Right lobe of liver (tissue), 6 donors: ENCODE measurements at places on chromosomes 7 and 10. TPM values are rescaled to one million over a fixed set of nuclear protein-coding genes. Genes with fewer than 3 reads are reported as not detected.

Gene PLPP4
- total RNA-seq = 0.35 TPM

Gene RNF32
- total RNA-seq = 0.75 TPM

Gene TMEM213
- not detected for total RNA-seq

Gene SYNPO2L
- total RNA-seq = 0.06 TPM

- no peak for DNase-seq
Observed at GRCh38 chr10:94351089-94351488, 11.7 kb downstream of the NOC3L start.

- DNase-seq = no peak
Observed at GRCh38 chr10:6678956-6679355, 98.9 kb upstream of the PRKCQ start.

DNA sequence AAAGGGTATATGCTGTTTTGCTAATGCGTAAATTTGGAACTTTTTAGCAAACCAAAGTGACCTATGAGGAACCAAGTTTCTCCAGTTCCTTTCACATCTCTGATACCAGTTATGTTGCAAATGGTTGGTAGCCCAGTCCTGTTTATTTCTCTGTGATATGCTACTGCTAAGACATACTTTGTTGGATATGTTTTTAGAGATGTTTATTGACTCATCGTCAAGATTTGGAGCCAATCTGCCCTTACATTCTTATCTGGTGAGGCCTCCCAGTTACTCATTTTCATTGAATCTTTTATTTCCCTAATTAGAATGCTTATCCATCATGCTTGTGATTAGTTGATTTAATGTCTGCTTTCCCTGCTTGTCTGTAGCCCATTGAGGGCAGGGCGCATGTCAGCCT, 58.9 kb downstream of the LRGUK start:
- no peak for DNase-seq

Gene PLXNA4
- total RNA-seq = 0.17 TPM

DNA sequence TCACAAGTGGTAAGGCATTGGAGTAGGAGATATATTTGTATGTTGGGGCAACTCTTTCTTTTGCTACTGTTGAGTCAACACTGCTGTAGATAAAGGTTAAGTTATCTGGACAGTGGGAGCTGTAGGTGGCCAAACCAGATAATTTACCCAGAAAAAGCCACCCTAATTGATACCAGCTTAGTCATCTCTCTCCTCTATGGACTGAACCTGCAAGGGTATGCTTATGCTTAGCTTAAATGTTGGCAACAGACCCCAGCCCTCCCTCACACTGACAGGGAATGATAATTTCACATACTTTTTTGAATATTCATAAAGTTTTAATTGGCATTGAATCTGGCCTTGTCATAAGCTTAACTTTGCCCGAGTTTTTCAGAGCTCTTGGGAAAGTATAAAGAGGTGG, 66.3 kb downstream of the CREB5 start:
- no peak for DNase-seq

DNA sequence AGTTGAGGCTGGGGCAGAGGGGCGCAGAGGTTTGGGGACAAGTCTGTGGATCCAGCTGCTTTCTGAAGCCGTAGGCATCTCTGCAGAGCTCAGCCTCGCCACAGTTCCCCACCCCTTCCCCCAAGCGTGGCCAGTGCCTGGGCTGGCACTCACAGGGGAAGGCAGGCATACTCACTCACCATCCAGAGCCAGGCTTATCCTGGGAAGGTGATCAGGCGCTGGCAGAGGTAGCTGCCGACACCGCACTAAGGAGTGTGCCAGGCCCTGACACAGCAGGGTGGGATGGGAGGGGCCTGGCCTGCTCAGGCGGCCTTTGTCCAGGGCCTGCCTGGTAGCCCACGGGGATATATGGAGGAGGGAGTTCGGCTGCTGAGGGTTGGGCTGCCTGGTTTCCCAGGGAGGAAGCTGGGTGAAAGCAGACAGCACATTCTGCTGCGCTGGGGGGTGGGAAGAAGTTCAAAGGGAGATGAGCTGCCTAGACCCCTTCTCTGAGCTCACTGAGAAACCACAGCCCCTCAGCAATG, 15.9 kb downstream of the VSIR start:
- no peak for DNase-seq

Gene ADARB2
- 0.31 TPM for total RNA-seq

DNA sequence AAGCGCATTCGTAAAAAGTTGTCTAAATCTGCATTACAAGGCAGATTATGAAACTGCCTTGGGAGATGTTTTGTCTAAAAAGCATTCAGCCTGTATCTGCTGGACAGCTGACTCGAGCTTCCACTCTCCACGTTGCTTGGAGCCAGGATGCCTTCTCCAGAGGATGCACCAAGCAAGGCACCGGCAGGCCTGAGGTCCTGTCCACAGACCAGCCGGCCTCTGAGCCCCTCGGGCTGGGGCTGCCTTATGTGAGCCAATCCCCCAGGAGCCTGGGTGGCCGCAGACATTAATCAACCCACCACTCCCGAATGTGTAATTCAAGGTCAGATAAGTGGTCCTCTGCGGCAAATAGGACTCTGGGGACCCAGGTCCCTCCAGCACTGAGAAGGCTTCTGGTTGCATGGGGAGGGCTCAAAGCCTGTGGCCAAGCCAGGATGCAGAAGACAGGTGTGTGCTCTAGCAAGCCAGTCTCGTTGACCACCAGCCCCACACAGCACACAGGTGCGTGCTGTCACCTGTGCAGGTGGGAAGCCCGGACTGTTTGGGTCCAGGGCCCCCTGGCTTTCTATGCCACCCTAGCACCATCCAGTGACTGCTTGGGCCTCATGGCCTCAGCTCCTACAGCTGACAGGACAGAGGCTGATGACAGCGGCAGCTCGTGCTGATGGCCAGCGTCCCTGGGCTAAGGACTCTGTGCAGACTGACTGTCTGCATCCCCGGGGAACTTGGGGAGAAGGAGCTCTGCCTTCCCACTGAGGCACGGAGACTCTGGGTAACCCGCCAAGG, 4.8 kb upstream of the RET start:
- DNase-seq = no peak

GRCh38 chr7:158343526-158343925, 244.1 kb downstream of the PTPRN2 start:
- DNase-seq = no peak

GRCh38 chr10:101995451-101996063, 60.4 kb downstream of the ARMH3 start:
- no peak for DNase-seq

Gene GTF2I
- total RNA-seq = 91.0 TPM

DNA sequence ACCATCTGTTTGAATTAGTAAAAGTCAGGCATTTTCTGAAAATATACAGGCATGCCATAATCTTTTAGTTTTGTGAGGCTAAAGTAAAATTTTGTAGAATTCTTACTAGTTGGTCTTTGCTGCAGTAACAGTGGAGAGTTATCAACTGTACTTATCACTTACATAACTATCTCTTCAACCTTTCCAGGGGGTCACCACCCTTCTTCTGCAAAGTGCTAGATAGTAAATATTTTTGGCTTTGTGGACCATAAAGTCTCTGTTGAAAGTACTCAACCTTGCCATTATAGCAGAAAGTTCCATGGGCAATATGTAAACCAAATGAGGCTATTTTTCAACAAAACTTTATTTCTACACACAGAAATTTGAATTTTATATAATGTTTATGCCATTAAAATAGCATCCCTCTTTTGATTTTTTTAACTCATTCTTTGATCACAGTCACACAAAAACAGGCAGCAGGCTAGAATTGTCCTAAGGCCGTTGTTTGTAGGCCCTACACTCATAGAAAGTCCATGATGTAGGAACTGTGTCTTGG, 59.5 kb upstream of the KLF6 start:
- no peak for DNase-seq

- DNase-seq = no peak
Observed at GRCh38 chr7:146345251-146345650, 228.7 kb downstream of the CNTNAP2 start.

- no peak for DNase-seq
Observed at GRCh38 chr10:131770946-131771633, 129.7 kb upstream of the PPP2R2D start.

- no peak for DNase-seq
Observed at GRCh38 chr10:111984057-111984456, 199.5 kb downstream of the GPAM start.

Gene SLC39A12
- total RNA-seq = not detected

GRCh38 chr7:2559283-2559950, 638 bp downstream of the IQCE start:
- DNase-seq = peak; percentile 58

Gene SEMA3C
- total RNA-seq = 0.39 TPM

Gene GPC2
- total RNA-seq = not detected

DNA sequence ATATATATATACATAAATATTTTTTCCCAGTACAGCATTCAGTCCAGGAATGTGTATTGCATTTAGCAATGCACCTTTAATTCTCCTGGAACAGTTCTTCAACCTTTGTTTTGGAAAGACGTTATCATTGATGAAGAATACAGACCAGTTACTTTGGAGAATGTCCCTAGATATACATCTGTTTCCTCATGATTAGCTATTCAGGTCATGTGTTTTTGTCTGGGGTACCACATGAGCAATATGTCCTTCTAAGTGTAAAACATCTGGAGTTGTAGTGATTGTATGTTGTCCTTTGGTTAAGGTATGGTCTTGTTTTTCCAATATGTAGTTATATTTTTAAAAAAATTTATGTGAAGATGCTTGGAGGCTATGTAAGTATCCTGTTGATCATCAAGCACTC, 10.2 kb downstream of the BZW2 start:
- no peak for DNase-seq

Gene PDE6C
- not detected for total RNA-seq

DNA sequence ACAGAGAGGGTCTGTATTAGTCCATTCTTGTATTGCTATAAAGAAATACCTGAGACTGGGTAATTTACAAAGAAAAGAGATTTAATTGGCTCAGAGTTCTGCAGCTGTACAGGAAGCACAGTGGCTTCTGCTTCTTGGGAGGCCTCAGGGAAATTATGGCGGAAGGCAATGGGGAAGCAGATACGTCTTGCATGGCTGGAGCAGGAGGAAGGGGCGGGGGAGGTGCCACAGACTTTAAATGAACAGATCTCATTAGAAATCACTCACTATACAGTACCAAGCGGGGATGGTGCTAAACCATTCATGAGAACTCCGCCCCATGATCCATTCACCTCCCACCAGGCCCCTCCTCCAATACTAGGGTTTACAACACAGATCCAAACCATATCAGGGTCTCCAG, 3.7 kb upstream of the CALU start:
- DNase-seq = no peak

DNA sequence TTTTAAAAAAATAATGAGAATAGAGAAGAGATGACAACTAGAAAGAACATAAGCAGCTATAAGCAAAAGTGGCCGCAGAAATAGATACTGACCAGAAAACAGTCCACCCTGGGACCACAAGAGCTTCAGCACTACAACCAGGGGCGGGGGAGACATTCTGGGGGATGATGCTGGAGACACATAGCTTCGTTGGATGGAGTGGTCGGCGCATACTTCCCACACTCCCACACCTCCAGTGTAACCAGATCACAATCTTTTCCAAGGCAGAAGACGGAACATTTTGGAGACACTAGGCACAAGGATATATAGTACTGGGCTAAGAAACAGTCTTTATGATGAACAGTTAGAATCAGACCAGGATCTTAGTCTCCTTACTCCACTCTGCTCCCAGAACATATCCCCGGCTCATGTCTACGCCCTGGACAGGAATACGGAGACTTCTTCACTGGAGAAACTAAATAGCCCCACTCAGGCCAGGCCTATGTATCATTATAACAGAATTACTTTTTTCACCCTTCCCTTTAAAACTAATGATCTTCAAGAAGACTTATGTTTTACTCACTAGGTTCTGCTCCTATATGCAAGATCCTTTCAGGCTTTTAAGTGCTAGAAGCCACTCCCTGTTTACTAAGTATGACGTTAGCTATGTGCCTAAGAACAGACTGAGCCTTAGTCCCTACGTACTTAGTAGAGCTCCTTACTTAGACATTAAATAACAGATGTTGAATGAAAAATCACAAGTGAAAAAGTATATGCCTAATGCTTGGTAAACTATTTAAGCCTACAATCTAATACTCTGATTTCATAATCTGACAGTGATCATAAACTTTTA, 169.6 kb downstream of the SRPK2 start:
- no peak for DNase-seq

- DNase-seq = no peak
Observed at GRCh38 chr7:45515346-45515745, 58.8 kb upstream of the ADCY1 start.

- no peak for DNase-seq
Observed at GRCh38 chr7:133479456-133480065, 226.7 kb downstream of the EXOC4 start.

GRCh38 chr10:75280236-75280635, 44.5 kb upstream of the COMTD1 start:
- no peak for DNase-seq

GRCh38 chr7:24279512-24279911, 4.5 kb upstream of the NPY start:
- DNase-seq = no peak

GRCh38 chr10:1242975-1243374, 186.8 kb downstream of the WDR37 start:
- no peak for DNase-seq

Gene HIF1AN
- 4.5 TPM for total RNA-seq

GRCh38 chr7:101916876-101917275, 99.5 kb downstream of the CUX1 start:
- no peak for DNase-seq

DNA sequence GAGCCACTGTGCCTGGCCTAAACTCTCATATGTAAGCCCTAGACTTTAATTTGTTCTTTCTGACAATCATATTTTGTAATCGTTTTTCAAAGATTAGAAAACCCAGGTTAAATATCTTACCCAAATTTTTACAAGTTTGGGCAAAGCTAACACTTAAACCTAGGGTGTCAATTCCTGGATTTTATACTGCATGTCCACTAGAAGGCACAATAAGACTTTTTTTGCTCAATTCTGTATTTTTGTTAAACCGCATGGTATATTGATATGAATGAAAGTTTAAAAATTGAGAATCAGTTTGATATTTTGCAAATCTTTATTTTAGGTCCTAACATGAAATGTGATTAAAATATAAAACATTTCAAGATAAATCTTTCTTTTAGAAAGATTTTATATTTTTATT, 29.3 kb downstream of the DYNC2I1 start:
- no peak for DNase-seq

Gene SLC29A4
- 1.5 TPM for total RNA-seq

Gene SLC26A3
- 2.1 TPM for total RNA-seq
